ENCODE measurements at places on chromosomes 2 and 18. TPM values are rescaled to one million over a fixed set of nuclear protein-coding genes. Genes with fewer than 3 reads are reported as not detected.

PRSS56 gene
- not detected for total RNA-seq

CEP192 gene
- total RNA-seq, result 52.3 TPM

ADAM23 gene
- 0.75 TPM for total RNA-seq

DNA sequence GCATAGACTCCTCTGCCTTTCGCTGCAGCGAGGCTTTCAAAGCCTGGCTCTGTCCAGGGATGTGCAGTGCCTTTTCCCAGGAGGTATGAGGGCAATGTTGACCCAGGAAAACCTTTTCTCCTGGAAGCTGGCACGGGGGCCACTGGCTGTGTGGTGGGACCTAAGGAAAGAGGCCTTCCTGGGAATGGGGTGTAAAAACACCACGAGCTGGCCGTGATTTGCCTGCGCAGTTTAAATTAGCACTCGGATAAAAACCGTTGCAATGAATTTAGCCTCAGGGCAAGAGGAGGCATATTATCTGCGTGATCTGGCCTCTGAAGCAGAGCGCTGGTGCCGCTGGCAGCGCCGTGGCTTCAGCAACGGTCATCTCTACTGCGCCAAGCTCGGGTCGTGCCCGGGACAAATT is 3.0 kb downstream of the OSR1 start:
- DNase-seq, result no peak

DNA sequence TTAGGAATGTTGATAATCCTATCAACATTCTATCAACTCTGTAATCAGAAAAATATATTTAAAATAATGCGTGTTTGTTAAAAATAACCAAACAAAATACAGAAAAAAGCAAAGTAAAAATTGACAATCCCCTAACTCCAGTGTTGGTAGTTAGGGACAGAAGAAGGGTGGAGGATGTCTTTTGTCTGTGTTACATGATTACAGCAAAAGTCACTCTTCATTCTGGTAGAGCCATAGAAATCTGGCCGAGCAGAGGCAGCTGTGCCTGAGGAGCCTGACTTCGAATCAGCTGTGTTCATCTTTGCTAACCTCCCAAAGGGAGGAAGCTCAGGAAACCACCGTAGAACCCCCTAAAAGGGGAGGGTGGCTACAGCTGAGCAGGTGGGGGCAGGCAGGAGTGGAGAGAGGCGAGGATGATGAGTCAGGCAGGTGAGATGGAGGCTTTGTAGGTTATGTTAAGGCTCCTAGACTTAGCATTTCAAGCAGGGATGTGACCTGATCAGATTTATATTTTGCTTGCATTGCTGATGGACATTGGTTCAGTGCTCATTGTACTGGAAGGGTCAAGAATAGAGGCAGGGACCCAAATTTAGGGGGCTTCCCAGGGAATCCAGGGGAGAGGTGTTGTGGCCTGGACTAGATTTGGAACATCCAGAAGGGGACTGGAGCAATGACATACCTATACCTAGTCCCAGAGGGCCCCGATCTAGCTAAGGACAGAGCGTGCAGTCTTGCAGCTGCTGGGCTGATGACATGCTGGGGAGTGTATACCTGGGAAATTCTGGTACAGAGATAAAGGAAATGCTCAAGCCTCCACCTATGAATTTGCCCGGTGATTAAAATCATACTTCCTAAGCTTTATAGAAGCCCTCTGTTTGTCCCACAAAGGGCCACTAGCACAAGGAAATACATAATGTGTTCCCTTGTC is 95.7 kb downstream of the NEDD4L start:
- no peak for DNase-seq

DNA sequence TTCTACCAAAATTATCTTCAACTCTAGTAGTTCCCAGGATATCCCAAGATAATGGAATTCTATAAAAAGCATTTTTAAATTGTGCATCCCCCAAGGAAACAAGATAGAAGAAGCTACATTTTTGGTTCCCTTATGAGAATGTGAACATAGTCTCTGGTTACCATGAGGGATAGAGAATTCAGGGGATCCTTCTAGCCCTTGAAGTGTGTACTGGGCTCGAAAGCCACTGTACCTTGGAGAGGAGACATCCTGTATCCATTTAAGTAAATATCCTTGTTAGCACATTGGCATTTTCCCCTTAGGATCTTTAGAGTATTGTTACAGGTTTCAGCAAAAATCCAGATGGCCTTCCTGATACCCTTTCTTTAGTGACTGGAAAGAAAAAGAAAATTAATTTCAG is 228.5 kb downstream of the RTP5 start:
- no peak for DNase-seq

Measured in activated CD4-positive, alpha-beta T cell treated with anti-CD3 and anti-CD28 coated beads, Interleukin-2, amount 10 ng/mL, durations not matched to agents 7 days and 5 days (primary cell).